ENCODE measurements at places on chromosomes 16 and 17.

DNA sequence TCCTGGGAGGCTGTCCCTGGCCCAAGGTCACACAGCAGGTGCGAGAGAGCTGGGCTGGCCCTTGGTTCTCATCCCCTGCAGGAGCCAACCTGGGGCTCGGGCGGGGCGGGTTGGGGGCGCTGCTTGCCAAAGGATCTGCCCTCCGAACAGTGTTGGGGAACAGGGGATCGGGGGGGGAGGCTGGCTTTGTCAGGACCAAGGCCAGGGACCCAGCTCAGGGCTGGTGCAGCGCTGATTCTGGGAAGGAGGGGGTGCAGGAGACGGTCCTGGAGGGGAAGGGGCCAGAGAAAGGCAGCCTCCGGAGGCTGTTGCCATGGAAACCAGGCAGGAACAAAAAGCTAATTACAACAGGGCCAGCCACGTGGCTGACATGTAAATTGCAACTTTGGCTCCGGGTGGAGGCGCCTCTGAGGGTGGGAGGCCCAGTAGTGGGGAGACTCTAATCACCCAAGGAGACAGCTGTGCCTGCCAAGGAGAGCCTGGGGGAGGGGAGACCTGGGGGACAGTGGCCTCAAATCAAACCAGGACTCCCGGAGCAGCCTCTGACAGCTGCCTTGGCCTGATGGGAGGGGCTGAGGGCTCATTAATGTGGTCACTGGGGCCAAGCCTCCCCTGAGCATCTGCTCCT, 1.3 kb downstream of the TUBB3 start:
- DNase-seq = peak; percentile 37

DNA sequence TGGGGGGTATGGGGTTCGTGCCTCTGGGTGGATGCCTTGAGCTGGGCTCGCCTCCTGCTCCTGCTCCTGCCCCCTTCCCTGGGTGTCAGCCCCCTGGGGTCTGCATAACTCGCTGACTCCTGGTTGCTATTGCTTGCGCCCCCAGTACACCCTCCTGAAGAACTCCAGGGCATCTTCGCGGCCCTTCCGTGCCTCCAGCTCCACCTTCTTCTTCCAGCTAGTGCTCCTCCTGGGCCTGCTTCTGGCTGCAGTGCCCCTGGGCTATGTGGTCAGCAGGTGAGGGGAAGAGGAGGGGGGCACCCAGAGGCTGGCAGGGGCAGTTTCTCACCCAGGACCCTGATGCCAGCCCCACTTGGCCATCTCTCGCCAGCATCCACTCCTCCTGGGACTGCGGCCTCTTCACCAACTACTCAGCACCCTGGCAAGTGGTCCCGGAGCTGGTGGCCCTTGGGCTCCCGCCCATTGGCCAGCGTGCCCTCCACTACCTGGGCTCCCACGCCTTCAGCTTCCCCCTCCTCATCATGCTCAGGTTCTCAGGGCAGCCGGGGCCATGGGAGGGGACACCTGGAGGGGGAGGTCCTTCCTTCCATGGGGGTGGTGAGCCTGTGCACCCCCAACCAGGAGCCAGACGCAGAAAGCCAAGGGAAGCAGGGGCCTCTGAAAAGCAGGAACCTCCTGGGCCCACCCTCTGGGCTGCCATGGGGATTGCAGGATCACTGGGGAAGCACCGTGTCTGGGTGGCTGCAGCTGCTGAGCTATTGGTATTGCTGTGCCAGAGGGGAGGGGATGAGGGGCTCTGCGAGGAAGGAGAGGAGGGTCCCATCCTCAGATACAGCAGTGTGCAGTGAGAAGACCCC, 7.8 kb upstream of the C17orf99 start:
- no peak for DNase-seq

DNA sequence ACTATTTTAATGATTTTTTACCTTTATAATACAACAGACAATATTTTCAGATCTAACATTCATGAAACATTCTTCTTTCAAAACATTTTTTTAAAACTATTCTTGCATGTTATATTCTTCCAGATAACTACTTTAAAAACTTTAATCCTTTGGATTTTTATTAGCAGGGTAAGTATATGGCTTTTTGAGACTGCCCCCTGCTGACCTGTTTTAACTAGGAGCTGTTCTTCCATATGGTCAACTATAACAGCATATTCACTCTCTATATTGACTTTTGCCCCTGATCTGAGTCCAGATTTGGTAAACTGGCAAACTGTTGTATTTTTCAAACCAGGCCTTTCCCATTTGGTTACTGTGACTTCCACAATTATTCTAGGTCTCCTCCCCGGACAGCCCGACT, 16.5 kb downstream of the ZNF18 start:
- no peak for DNase-seq

DNA sequence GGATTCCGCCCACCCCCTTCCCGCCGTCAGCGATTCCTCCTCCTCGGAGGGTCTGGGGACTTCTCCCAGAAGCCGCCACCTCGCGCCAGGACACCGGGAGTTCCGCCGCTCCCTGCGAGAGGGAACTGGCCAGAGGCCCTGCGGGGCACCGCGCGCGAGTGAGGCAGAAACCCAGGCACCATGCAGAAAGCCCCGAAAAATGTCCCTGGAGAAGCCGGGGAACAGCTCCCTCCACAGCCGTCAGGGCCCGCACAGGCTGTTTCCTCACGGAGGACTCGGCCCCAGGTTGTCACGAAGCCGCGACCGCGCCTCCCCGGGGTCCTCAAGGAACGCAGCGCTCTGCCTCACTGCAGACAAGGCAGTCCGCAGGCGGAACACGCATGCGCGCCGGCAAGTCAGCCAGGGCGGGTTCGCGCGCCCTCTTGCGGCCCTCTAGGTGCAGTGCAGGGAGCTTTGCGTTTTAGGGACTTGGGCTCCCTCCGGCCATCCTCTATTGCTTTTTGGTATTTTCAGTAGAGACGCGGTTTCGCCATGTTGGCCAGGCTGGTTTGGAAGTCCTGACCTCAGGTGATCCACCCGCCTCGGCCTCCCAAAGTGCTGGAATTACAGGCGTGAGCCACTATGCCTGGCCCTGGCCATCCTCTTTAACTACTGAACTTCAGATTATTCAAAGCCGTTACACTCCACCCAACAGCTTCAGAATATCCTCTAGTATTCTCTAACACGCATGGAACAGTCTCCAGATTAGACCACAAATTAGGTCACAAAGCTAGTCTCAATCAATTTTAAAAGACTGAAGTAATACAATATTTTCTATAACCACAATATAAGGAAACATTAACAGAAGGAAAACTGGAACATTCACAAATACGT, 20.3 kb upstream of the ZNF287 start:
- peak; percentile 92 for DNase-seq

GRCh38 chr16:21033704-21034103, 116.9 kb downstream of the DNAH3 start:
- DNase-seq = no peak
